ENCODE measurements at places on chromosomes 3 and 15.

DNA sequence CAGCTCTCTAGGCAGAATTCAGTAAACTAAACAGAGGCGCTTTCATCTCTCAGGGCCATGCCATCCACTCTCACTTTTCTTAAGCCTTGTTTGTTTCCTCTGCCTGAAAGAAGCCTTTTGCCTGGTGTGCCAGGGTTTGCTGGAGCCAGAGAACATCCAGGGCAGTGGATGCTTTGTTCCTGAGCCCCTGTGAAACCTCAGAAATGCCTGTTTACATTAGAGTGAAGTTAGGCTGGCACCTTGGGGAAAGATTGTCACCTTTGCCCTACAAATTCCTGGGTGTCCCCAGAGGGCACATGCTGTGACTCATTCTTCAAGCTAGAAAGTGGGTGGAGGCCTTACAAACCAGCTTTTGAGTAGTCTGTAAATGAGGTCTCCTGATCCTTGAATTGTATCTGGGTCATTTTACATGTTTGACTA, 10.7 kb upstream of the TRAK1 start:
- DNase-seq = no peak

DNA sequence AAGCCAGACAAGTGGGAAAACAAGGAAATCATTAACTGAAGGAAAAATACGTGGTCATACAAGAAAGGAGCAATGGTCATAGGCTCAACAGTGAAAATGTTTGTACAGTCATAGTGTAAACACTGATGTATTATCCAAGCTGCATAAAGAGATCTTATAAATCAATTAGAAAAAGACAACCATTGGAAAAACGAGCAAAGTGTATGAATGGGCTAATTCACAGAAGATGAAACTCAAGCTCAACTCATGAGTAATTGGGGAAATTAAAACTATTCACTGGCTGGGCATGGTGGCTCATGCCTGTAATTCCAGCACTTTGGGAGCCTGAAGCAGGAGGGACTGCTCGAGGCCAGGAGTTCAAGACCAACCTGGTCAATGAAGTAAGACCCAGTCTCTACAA, 6.4 kb upstream of the IGF2BP2 start:
- DNase-seq = no peak

DNA sequence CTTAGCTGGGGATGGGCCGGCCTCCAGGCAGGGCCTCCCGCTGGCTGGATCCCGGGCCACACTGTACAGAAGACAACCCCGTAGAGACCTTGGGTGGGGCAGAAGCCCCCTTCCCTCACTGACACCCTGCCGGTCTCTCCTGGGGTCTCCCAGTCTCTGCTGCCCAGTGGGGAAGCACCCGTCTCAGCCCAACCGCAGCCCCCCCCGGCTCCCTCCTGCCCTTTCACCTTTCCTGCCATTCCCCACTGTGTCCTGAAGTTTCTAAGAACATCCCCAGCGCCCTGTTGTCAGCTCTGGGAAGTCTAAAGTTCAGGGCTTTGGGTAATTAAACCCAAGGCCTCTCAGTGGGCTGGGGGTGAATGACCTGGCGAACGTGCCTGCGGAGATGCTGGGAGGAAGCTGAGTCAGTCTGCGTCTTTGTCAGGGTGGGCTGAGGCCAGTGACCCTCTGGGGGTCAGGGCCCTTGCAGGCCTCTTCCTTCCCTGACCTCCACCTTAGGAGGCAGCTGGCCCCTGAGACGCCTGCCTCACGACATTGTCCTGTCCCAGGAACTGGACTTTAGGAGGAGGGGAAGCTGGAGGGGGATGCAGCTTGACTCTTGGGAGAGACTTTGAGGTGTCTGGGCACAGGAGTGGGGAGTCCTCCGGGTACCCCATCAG, 1.4 kb upstream of the SLC51A start:
- DNase-seq = no peak

GRCh38 chr3:189267981-189268613, 96.3 kb downstream of the TPRG1 start:
- DNase-seq = no peak

DNA sequence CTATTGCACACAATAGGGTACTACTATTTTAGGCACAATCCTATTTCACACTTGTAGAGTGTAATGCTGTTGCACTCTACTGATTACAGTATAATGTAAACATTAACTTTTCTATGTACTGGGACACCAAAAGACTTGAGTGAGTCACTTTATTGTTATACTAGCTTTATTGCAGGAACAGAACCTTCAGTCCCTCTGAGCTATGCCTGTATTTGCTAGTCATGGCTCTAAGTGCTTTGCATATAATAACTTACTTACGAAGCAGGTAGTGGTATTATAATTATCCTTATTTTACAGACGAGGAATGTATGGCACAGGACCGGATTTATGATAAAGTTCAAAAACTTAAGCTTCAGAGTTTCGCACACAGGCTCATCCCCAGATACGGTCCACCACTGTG, 106.6 kb upstream of the SLC6A6 start:
- no peak for DNase-seq

DNA sequence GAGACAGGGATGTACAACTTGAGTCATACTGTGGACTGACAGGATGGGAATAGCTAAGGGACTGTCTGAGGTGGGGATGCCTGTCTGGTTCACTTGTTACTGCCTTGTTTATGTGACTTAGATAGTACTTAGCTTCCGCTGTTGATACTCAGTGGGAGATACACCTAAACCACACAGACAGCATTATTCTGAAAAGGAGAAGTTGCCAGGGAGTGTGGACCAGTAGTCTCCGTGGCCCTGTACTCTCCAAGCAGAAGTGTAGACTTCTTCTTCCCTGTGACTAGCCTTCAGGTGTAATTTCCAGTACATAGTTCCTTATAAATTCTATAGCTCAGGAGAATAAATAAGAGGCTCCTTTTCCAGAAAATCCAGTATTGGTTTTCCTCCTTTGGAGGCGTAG, 5.1 kb downstream of the HIGD2B start:
- DNase-seq = no peak

GRCh38 chr15:100160953-100161352, 180.8 kb downstream of the ADAMTS17 start:
- no peak for DNase-seq

DNA sequence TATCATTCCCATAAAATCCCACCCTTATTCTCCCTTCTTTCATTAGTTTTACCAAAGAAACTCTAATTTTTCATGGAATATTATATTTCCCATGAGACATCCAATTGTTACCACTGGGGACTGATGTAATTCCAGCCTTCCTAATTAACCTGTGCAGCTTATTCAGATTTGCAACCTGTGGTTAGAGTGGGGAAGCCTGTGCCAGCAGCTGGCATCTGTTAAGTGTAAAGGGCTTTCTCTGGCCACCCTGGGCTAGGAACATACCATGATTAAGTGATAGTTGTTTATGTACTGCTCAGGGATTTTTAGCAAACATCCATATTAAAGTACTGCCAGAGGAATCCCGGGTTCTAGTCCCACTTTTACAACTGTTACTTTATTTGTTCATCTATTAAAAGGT, 78.2 kb downstream of the TPRG1 start:
- DNase-seq = no peak

DNA sequence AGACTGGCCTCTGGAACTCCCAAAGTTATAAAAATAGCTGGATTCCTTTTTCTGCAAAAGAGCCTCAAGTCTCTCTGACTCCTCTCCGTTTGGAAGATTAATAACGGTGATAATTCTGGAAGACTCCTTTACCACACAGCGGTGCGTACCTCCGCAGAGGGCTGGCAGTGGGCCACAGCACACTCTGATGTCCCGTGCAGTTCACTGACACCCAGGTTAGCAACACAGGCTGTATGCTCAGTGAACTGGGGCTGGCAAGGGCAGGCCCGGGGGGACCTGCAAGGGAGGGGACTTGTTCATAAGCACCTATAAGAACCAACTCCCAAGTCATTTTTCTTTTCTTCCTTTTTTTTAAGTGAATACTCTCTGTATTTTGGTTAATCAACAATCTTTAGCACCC, 120.3 kb upstream of the TJP1 start:
- DNase-seq = no peak

DNA sequence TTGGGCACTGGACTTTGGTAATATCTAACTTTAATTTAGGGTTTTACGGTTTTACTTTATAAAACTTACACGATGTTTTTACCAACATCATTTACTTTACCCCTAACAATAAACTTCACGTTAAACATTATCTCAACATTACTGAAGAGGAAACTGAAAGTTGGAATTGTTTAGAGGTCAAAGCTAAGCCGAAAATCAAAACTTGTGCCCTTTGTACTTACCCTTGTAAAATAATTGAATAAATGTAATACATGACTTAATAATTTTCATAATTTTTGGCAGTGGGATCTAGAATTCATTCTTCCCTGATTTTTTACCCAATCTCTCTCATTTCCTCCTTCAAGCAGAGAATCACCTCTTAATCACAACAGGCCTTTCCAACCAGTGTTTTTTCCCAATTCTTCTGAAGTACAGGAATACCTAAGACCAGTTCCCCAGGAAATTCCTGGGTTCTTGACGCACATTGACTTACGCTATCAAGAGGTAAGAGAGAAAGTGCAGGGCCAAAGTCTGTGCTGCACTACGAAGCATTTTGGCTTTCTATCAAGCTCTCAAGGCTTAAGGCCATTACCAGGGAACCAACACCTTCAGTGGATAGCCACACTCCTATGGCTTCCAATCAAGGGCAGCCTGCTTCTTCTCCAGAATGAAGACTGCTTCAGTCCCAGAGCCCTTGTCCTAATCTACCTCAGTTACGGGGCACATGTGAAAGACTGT, 11.9 kb upstream of the SEMA6D start:
- no peak for DNase-seq

DNA sequence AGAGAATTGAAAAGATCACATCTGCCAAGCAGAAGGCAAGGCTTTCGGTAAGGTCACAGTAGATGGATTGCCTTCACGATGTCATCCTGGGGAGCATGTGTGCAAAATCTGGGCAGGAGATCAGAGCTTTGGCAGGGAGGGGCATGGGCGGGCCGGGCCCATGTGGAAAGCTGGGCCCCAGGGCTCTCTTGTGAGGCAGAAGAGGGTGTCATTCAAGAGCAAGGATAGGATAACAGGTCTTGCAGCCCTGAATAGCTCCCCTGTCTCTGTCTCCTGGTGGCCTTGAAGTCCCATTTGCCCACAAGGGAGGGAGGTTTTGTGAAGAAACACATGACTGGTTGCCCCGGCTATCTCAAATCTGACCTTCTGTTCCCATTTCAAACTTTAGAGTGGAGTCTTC, 172.0 kb downstream of the OPA1 start:
- DNase-seq = no peak

DNA sequence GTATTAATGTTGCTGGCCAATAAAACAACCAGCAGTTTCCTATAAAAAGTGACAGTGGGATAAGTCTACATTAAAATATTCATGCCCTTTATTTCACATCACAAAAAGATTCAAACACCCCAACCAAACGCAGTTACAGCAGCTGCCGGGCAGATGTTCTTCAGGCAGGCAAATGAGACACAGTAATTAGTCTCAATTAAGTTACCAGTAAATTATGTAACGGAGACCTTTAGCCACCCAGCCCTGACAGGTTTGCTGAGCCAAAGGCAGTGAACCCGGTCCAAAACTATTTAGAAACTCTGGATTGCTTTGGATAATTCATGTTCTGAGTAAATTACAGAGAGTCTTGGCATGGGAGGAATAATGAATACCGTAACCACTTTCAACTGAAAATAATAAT, 289.2 kb upstream of the LYSMD4 start:
- DNase-seq = no peak

DNA sequence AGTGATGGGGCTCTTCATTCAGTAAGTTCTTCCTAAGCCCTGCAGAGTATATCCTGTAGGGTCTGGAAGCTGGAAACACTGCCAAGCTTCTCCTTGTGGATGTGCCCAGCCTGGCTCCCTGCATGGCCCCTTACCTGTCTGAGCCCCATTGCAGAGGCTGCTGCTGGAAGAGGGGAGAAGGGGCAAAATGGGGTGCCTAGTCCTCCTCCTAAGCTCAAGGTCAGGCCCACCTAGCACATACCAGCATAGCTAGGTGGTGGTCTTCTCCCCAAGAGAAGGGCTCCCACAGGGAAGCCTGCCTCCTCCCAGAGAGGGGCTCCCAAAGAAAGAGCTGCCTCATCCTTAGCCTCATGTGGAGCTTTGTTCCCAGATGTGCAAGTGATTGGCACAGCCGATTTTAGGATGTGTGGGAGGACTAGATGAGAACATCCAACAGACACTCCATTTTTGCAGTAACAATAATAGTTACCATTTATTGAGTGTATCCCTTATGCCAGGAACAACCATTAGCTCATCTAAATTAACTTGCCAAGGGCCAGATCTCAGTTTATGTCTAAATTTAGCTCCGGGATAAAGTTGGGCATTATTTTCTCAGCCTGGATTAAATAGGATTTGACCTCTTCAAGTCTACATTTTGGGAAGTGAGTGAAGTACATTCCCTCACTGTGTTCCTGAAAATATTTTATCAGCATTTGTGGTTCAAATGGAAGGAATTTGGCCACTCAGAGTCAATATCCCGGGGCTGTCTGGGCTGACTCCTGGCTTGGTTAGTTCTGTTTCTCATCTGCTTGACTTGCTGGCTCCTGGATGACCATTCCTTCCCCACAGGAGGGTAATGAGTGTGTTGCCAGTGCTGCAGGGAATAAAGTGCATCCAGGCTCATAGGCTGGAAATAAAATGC, 291.1 kb upstream of the ROPN1 start:
- DNase-seq = no peak

DNA sequence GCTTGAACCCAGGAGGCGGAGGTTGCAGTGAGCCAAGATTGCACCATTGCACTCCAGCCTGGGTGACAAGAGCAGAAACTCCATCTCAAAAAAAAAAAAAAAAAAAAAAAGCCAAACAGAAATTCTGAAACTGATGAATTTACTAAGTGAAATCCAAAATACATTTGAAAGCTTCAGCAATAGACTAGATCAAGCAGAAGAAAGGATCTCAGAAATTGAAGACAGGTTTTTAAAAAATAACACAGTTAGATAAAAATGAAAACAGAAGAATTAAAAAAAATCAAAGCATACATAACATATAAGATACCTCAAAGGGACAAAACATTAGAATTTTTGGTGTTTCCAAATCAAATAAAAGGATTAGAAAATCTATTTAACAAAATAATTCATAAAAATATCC, 114.4 kb downstream of the TP63 start:
- DNase-seq = no peak

GRCh38 chr3:149593418-149594160, 64.2 kb downstream of the WWTR1 start:
- DNase-seq = no peak

- DNase-seq = no peak
Measured at GRCh38 chr15:95446854-95447253, 883.6 kb upstream of the NR2F2 start.

- no peak for DNase-seq
Measured at GRCh38 chr3:9130345-9131305, 118.8 kb downstream of the SRGAP3 start.

DNA sequence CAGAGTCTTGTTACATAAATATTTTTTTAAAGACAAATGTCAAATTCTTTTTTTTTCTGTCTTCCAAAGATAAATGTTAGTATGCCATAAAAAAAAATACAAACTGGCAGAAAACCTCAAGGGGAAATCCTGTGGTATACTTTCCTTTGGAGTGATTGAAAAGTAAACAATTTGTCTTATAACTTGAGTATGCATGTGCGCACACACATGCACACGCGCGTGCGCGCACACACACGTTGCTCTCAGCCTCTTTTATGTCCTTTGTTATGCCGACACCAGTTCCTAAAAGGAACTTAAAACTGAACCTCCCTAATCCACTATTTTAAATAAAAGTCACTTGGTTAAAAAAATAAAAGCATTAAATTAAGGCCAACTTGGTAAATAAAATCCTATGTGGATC, 58.1 kb downstream of the TGFBR2 start:
- DNase-seq = no peak

- DNase-seq = peak; percentile 90
Measured at GRCh38 chr3:128993461-128994172, at the start of gene CFAP92. TSS of gene CFAP92 (minus strand) at chr3:128994076. CDS start at chr3:128993304, 772 bp downstream.

- no peak for DNase-seq
Measured at GRCh38 chr15:63462088-63462487, 42.3 kb upstream of the USP3 start.

Measured in NCI-H1417 treated with DMSO at 0.1 percent for 48 hours (cell line).